ENCODE measurements at places on chromosomes 1 and 21. TPM values are rescaled to one million over a fixed set of nuclear protein-coding genes. Genes with fewer than 3 reads are reported as not detected.

DNA sequence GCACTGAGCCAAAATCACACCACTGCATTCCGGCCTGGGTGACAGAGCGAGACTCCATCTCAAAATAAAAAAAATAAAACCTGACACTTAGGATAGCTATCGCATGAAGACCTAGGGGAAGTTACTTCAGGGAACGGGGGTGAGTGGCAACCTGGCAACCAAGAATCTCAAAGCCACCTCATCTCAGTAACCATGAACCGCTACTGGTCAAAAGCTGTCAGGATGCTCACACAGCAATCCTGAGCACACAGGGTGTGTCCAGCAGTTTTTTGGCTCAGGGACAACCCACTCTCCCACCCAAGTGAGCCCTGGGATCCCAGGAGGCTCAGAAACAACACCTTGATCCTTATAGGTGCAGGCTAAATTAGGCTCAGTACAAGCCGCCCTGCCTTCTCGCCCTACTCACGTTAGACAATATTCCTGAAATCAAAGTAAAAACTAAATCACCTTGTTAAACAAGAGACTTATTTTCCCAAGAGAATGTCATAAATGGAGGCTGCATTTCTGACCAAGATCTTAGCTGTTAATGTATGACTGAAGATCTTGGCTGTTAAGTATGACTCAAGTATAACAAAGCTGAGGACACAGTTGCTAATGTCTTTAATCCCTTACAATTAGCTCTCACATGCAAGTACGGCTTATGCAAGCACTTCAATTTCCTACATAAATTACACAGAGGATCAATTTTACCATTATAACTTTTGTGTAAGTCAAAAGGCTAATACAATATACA lies 48.3 kb upstream of the NADK start:
- H3K4me1 ChIP-seq, result no peaks in the 10 kb centered on the region
- no peak for DNase-seq
- no peak overlapping the region for H3K27ac ChIP-seq
- H3K27me3 ChIP-seq, result no peaks in the 10 kb centered on the region
- no peaks in the 10 kb centered on the region for H3K36me3 ChIP-seq
- H3K4me3 ChIP-seq, result no peak overlapping the region

GRCh38 chr1:155966750-155967149 lies 11.6 kb downstream of the ARHGEF2 start:
- H3K4me3 ChIP-seq, result no peak overlapping the region
- peaks cover 82% of the 10 kb centered on the region for H3K4me1 ChIP-seq
- H3K36me3 ChIP-seq, result peaks cover 30% of the 10 kb centered on the region
- peak overlapping the region; percentile 99 for H3K27ac ChIP-seq

GRCh38 chr1:203799157-203799556 lies 3.7 kb downstream of the ZBED6 start:
- no peak overlapping the region for H3K4me3 ChIP-seq
- no peak overlapping the region for H3K27ac ChIP-seq
- peaks cover 46% of the 10 kb centered on the region for H3K4me1 ChIP-seq
- no peaks in the 10 kb centered on the region for H3K27me3 ChIP-seq

DNA sequence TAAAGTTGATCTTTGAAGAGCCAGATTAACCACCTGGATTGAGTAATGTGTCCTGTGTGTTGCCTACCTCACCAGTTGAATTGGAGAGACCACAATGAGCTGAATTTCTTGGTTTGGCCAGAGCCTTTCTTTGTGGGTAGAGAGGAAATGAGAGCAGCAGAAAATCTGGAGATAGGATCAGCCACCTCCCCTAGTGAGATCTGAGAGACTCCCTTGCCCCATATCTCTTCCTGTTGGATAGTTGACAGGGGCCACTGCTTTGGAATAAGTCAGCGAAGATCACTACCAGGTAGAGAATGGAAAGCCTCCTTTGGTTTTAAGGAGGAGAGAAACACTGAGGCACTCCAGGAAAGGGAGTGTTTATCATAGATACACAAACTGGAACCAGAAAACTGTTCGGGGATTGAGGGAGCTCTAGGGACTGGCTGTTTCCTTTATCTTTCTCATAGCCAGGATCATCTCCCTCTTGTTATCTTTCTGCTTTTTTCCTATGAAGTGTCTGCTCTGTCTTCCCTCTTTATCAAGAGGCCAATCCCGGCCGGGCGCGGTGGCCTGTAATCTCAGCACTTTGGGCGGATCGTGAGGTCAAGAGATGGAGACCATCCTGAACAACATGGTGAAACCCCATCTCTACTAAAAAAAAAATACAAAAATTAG lies 21.3 kb upstream of the ZNF326 start:
- no peak overlapping the region for H3K4me3 ChIP-seq
- no peak overlapping the region for H3K27ac ChIP-seq
- no peaks in the 10 kb centered on the region for H3K27me3 ChIP-seq
- no peaks in the 10 kb centered on the region for H3K36me3 ChIP-seq
- no peaks in the 10 kb centered on the region for H3K4me1 ChIP-seq

GRCh38 chr21:45545691-45546531 lies 3.7 kb upstream of the SLC19A1 start:
- no peak for DNase-seq
- H3K27me3 ChIP-seq, result no peaks in the 10 kb centered on the region
- no peak overlapping the region for H3K27ac ChIP-seq
- no peak overlapping the region for H3K4me3 ChIP-seq

DNA sequence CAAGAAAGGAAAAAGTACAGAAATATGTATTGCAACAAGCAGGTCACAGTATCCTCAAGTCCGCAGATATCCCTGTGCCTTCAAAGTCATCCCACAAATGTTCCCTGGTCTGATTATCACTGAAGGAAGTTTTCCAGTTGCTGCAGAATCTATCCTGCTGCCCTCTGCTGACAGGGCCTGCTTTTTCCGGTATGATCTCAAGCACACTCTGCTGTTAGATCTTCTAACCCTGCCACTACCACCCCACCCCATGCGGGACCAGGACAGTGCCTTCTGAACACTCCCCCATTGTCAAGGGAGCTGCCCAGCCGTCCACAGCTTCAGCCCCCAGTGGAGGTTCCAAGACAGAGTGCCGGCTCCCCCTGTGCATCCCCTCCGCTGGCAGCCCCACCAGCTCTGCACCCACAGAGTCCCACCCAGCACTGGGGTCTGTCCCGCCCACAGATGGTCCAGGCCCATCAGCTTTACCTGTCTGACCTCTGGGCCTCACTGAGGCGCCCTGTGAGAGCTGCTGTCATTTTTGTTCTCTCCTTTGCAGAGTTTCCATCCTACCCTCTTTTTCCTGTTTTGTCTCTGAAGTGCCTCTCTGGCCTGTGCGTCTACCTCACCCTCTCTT lies 27.9 kb downstream of the FAM163A start:
- no peaks in the 10 kb centered on the region for H3K27me3 ChIP-seq
- H3K27ac ChIP-seq, result no peak overlapping the region
- H3K4me3 ChIP-seq, result no peak overlapping the region
- H3K4me1 ChIP-seq, result no peaks in the 10 kb centered on the region
- DNase-seq, result no peak

- H3K36me3 ChIP-seq, result no peaks in the 10 kb centered on the region
- H3K4me3 ChIP-seq, result no peak overlapping the region
- DNase-seq, result peak; percentile 39
- no peak overlapping the region for H3K27ac ChIP-seq
- no peaks in the 10 kb centered on the region for H3K27me3 ChIP-seq
These were observed 19.7 kb upstream of the TMEM52 start for GRCh38 chr1:1938613-1939295.

DNA sequence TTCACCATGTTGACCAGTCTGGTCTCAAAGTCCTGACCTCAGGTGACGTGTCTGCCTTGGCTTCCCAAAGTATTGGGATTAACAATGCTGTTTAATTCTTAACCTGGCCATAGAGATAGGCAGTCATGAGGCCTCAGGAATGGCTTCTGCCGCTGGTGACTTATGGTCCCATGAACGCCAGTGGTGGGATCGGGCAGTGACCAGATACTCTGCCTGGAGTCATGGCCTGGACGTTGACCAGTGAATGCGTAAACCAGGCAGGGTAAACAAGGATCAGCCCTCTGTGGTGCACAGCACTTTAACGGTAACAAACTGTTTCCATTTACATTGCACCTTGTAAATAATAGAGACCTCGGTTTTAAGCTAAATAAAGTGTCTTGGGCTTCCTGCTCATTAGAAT lies 23.0 kb downstream of the MTARC1 start:
- H3K4me3 ChIP-seq, result no peak overlapping the region
- no peaks in the 10 kb centered on the region for H3K27me3 ChIP-seq
- DNase-seq, result no peak
- H3K36me3 ChIP-seq, result no peaks in the 10 kb centered on the region
- H3K27ac ChIP-seq, result no peak overlapping the region
- H3K4me1 ChIP-seq, result no peaks in the 10 kb centered on the region

DNA sequence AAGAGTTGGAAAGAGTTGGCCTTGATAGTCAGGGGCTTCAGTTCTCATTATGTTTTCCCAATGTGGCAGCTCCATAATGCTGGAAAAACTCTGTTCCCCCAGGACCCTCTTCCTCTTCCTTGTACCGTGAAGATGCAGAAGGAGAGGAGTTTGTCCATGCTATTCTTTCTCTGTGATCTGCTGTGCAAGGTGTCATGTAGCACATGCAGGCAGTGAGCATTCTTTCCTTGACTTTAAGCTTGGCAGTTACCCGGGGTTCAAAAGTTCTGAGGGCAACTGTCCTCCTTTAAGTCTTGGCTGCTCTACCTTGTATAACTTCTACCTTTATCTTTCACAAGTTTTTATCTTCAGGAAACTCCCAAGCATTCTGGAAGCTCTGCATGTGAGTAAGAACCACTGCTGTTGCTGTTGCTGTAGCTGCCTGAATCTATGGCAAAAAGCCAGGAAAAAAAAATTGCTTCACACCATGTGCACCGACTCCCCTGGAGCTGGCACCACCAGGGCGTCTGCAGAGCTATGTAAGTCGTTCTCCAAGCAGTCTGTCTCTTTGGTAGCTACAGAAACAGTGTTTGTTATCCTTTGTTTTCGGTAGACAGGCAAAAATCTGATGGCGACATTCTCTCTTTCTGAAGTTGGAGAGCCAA lies 42.7 kb upstream of the SLC16A1 start:
- H3K27me3 ChIP-seq, result no peaks in the 10 kb centered on the region
- H3K4me1 ChIP-seq, result no peaks in the 10 kb centered on the region
- H3K36me3 ChIP-seq, result no peaks in the 10 kb centered on the region
- no peak for DNase-seq
- H3K4me3 ChIP-seq, result no peak overlapping the region

- H3K4me3 ChIP-seq, result no peak overlapping the region
- no peak overlapping the region for H3K27ac ChIP-seq
- no peaks in the 10 kb centered on the region for H3K27me3 ChIP-seq
- H3K36me3 ChIP-seq, result no peaks in the 10 kb centered on the region
These were observed 288.4 kb upstream of the PRMT6 start for GRCh38 chr1:106768077-106768476.

- H3K36me3 ChIP-seq, result no peaks in the 10 kb centered on the region
- no peaks in the 10 kb centered on the region for H3K4me1 ChIP-seq
- H3K27ac ChIP-seq, result no peak overlapping the region
- no peak for DNase-seq
- H3K27me3 ChIP-seq, result no peaks in the 10 kb centered on the region
- H3K4me3 ChIP-seq, result no peak overlapping the region
These were observed 20.2 kb upstream of the WNT4 start for GRCh38 chr1:22163137-22163536.

GRCh38 chr1:153849487-153850185 lies 73.1 kb downstream of the GATAD2B start:
- no peak for DNase-seq
- H3K4me3 ChIP-seq, result no peak overlapping the region
- H3K36me3 ChIP-seq, result peaks cover 3% of the 10 kb centered on the region
- H3K4me1 ChIP-seq, result no peaks in the 10 kb centered on the region

- no peak for DNase-seq
- H3K36me3 ChIP-seq, result no peaks in the 10 kb centered on the region
- no peaks in the 10 kb centered on the region for H3K27me3 ChIP-seq
- peak overlapping the region; percentile 58 for H3K27ac ChIP-seq
- no peaks in the 10 kb centered on the region for H3K4me1 ChIP-seq
These were observed 17.8 kb downstream of the PKNOX1 start for GRCh38 chr21:42991992-42992740.

DNA sequence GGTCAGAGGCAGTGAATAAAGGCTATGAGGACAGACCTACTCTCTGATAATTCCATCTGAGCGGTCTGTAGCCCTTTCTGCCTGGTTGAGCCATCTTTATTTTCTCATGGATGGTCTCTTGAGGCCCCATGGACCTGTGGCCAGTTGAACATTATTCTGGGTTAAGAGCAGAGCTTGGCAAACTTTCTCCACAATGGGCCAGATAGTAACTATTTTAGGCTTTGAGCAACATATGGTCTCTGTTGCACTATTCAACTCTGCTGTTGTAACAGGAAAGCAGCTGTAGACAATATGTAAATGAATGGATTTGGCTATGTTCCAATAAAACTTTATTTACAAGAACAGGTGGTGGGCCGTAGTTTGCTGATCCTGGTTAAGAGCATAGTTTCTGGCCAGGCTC lies 62.7 kb downstream of the KAZN start:
- H3K4me3 ChIP-seq, result no peak overlapping the region
- H3K4me1 ChIP-seq, result no peaks in the 10 kb centered on the region
- no peaks in the 10 kb centered on the region for H3K36me3 ChIP-seq
- H3K27me3 ChIP-seq, result no peaks in the 10 kb centered on the region
- no peak overlapping the region for H3K27ac ChIP-seq

- no peaks in the 10 kb centered on the region for H3K27me3 ChIP-seq
- DNase-seq, result no peak
- no peak overlapping the region for H3K4me3 ChIP-seq
- H3K36me3 ChIP-seq, result no peaks in the 10 kb centered on the region
These were observed 361.5 kb downstream of the PTPRU start for GRCh38 chr1:29597861-29598260.

DNA sequence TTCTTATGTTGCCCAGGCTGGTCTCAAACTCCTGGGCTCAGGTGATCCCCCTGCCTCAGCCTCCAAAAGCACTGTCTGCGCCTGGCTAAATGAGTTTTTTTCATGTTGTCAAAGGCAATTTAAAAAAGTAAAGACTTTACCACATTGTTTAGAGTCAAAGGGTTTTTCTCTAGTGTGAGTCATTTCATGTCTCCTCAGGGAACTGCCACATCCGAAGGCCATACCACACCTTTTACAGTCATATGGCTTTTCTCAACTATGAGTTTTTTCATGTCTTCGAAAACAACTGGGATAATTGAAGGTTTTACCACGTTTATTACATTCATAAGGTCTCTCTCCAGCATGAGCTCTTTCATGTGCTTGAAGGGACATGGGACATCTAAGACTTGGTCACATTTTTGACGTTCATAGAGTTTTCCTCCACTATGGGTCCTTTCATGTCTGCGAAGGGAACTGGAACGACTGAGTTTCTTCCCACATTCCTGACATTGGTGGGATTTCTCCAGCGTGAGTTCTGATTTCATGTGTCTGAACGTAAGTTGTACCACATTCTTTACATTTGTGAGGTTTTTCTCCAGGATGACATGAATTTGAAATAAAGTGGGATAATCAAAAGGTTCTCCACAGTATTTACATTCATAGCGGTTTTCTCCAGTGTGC lies 65.6 kb downstream of the UCHL5 start:
- DNase-seq, result no peak
- H3K27me3 ChIP-seq, result no peaks in the 10 kb centered on the region
- peaks cover 7% of the 10 kb centered on the region for H3K36me3 ChIP-seq
- H3K4me3 ChIP-seq, result no peak overlapping the region
- no peak overlapping the region for H3K27ac ChIP-seq

- H3K4me3 ChIP-seq, result no peak overlapping the region
- H3K36me3 ChIP-seq, result no peaks in the 10 kb centered on the region
- H3K27ac ChIP-seq, result no peak overlapping the region
- no peak for DNase-seq
These were observed 97.3 kb downstream of the TTLL7 start for GRCh38 chr1:83901547-83902155.

The ITLN2 gene
- total RNA-seq, result 24.7 TPM

The CHODL gene
- total RNA-seq, result not detected

The PODN gene
- total RNA-seq, result 15.2 TPM

The REG4 gene
- not detected for total RNA-seq

The ADAMTS4 gene
- 3.9 TPM for total RNA-seq

The KIF26B gene
- 2.2 TPM for total RNA-seq

The OR10J1 gene
- total RNA-seq, result not detected

The ALG14 gene
- 1.0 TPM for total RNA-seq

The RYR2 gene
- total RNA-seq, result 6.8 TPM

The CLDN17 gene
- not detected for total RNA-seq

The TAGLN2 gene
- 562 TPM for total RNA-seq

Data from upper lobe of left lung (tissue), 6 donors.